ENCODE measurements at places on chromosomes 11 and 22.

DNA sequence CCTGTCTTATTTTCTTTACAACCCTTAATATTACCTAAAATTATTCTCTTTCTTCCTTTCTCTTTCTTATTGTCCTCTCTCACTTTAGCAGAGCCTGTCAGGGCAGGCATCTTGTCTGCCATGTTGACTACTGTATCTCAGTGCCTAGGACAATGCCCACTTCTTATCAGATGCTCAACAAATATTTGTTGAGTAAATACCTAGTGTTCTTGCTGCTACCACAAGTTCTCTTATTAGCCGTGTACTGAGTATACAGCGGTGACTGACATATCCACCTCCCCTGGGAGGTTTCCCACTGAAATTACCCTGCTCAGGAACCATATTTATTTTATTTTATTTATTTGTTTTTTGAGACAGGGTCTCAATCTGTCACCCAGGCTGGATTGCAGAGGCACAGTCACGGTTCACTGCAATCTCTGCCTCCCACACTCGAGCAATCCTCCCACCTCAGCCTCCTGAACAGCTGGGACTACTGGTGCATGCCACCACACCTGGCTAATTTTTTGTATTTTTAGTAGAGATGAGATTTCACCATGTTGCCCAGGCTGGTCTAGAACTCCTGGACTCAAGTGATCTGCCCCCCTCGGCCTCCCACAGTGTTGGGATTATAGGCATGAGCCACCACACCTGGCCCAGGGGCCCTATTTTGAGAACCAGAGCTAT lies 6.7 kb downstream of the HPX start:
- no peak for DNase-seq

GRCh38 chr11:8681837-8682302 lies 595 bp downstream of the TRIM66 start:
- no peak for DNase-seq

DNA sequence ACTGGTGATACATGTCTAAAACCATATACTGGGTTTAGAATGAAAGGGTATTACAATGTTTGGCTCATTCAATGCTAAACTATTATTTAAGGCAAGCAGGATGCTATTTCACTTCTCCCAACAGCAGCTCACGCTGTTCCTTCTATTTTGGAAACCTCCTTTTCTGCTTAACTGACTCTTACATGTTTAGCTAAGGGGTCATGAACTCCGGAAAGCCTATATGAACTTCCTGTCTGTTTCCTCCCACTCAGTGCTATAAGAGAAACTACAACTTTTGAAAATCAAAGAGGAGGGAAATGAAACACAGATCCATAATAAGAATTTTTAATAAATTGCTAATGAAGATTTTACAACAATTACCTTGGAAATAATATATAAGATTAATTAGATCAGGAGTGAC lies 30.9 kb downstream of the SLC36A4 start:
- no peak for DNase-seq

- no peak for DNase-seq
These were observed 61.4 kb downstream of the TP53I11 start for GRCh38 chr11:44889266-44889665.

DNA sequence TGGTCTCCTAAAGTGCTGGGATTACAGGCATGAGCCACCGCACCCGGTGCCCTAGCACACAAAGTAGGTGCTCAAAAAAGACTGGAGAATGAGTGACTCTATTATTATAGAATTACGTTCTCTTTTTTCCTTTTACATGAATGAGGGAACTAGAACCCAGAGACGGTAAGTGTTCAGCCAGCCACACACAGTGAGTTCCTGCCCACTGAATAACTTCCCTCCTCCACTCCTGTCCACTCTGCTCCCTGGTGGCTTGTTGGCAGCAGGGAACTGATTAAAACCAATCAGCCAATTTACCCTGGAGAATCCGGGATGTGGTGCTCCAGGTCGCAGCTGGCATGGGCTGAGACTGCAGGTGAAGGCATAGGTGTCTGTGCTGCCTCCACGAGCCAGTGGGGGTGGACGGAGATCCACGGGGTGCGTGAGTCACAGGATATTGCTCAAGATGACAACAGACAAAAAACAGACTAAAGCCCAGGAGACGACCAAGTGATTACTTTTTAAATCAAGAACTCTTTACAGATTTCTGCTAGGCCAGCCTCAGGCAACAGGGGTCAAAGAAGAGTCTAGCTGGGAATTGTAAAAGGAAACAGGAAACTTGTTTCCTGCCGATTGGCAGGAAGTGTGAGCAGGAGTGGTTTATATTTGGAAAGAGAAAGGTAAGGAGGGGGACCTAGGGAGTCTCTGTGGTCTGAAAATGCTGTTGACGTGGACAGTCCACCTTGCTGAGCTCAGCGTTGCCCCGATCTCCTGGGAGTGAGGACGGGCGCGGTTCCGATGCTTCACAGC lies 95.2 kb upstream of the TP53I11 start:
- no peak for DNase-seq

All from T1000 (cell line).